Frontal cortex (tissue), 4 donors: ENCODE measurements at places on chromosomes 4 and X.

- no peak for DNase-seq
These were observed 49.0 kb downstream of the AGA start for GRCh38 chr4:177393236-177393635.

- no peak for DNase-seq
These were observed 72.4 kb downstream of the FBXO8 start for GRCh38 chr4:174210952-174211490.

DNA sequence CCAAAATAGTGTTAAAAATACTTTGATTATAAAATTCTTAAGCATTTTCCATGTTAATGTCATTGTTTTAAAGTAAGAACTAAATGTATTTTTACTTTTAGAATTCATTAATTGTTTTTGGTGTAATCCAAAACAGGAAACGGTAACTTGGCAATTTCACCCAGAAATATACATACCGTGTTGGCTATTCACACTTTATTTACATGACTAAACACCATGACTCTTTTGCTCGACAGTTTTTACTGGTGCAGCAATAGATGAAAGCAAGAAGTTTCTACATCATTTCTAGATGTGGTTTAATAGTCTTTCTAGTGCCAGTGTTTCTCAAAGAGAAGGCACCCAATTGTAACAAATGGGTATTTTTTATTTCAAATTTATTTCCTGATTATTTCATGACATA, 25.6 kb upstream of the MAGEA1 start:
- DNase-seq: no peak

DNA sequence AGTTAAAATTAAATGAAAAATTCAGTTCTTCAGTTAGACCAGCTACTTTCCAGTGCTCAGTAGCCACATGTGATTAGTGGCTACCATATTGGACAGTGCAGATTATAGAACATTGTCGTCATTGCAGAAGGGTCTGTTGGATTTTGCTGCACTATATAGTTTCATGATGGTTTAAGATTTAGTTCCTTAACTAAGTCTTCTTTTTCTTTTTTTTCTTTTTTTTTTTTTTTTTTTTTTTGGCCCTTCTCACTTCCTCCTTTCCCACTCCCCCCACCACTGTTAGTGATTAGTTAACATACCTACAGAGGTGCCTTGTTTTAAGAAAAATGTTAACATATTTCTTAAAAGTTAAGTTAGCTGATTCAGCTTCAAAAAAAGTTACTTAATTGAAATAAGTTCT, 9.0 kb downstream of the RAB9A start:
- no peak for DNase-seq

DNA sequence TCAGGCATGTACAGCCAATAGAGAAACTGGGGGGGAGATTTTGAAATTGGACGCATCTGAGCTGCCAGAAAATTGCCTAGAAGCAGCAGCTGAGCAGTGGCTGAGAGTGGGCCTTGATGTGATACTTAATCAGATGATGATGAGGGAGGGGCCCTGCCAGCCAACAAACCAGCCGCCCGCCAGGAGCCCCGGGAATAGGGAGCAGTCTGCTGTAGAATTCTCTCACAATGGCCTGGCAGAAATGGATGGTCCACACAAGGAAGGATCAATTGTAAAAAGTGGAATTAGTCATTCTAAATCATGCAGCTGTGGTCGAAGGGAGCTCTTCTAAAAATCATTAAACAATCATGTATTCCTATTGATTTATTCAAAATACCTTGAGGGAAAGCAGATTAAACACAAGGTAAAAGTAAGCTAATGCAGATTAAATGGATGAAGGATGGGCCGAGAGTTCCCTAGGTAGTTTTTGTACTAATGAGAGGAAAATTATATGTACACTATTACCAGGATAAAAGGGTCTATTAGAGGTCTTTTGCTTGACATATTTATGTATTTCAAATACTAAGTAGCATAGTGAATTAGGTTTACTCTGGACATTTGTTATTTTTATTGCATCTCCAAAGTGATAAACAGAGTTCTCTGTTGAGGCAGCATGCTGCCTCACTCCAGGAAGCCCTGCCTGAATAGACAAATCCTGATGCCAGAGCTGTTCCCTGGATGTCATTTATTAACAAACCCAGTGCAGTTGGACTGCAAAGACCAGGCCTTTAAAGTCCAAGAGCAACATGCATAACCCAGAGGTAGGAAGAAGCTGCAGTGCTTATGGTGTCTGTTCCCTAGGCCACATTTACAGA, 91.3 kb downstream of the NKX6-1 start:
- DNase-seq: no peak

DNA sequence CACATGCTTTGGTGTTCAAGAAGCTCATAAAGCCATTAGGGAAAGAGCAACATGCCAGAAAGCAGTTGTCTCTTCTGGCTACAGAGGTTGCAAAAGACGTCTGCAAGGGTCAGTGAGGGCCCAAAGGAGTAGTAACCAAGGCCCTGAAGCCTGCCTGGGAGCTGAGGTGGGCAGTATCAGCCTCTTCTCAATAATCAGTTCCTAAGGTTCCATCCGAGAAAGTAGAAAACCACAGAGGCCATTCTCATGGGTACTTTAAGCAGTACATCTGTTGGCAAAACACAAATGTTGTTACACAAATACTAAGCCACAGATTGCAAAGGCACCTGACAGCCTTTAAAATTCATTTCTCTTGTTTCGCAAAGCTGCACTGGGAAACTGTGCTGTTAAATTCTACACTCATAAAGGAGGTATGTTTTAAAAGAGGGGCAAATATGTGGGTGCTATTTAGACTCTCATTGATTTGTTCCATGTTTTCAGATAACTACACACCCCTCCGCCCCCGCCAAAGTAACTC, 37.7 kb downstream of the MECP2 start:
- no peak for DNase-seq

DNA sequence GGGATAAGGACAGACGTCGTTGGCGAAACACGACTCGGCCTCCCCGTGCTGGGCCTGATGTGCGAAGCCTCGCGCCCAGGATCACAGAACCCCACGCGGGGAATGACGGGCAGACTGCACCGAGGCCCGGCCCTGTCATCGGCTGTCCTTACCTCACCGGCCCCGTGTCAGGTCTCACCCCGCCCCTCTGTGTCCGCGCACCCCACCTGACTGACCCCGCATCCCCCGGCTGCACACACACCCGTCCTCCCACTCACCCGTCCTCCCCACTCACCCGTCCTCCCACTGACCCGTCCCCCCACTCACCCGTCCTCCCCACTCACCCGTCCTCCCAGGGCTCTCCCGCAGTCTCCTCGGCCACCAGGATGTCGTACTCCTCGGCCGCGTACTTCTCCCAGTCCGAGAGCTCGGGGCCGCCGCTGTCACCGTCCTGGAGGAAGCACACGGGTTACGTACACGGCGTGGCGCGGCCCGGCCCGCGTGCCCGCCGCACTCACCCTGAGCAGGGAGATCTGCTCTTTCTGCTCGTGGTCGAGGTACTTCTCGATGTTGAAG, 19.8 kb upstream of the GTPBP6 start:
- DNase-seq: no peak

- no peak for DNase-seq
These were observed 8.5 kb downstream of the TIGD2 start for GRCh38 chr4:89119836-89120235.

- DNase-seq: peak; percentile 31
These were observed 4.6 kb downstream of the CTBP1 start for GRCh38 chr4:1244081-1244977.

DNA sequence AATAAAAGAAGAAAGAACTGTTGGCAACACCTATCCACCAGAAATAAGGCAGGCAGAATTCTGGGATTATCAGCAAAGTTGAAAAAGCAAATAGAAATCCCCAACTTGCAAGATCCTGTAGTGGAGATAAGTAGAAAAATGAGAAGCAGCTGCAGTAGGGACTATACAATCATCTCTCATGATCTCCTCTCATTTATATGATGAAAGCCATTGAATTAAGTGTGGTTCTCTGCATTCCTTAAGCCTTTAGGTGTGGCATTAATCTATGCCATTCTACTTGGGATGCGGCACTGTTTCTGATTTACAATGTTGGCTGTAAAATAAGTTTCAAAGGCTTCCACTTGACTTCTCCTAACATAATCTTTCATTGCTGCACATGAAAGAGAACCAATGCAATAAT, 869.8 kb downstream of the TRAM1L1 start:
- DNase-seq: no peak

- no peak for DNase-seq
These were observed 525.0 kb upstream of the SPANXN1 start for GRCh38 chrX:144722307-144722706.

DNA sequence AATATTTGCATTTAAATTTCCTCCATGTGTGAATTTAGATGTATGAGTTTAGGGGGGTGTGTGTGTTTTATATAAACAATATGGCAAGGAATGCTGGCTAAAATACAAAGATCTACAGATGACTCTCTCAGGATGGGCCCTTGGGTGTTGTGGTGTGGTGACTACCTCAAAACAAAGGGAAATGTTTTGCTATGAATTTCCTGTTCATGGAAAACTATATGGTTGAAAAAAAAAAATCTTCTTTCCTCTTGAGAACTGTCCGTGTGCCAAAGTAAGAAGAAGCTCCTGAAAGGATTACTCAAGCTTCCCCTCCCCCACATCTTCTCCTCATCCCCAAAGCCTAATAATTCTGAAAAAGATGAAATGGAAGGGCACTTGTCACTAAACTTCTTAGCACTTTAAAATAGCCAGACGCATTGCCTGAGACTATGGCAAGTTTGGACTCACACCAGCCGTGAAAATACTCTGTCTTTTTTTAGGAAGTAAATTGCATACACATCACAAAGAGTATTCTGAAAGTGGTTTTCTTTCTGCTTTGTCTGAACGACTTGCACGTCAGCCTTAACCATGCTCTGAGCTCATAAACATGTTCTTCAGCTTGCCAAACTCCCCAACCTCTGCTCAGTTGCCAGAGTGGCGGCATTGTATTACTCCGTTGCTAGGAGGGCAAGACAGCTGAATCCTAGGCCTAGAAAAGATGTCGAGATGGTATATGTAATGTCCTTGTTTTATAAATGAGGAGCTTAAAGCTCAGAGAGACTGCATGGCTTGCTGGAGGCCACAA, 250.4 kb upstream of the JADE1 start:
- DNase-seq: no peak
